ENCODE measurements at places on chromosomes 4 and X.

- no peak for DNase-seq
Measured at GRCh38 chr4:99323756-99324155, 2.6 kb upstream of the ADH1B start.

DNA sequence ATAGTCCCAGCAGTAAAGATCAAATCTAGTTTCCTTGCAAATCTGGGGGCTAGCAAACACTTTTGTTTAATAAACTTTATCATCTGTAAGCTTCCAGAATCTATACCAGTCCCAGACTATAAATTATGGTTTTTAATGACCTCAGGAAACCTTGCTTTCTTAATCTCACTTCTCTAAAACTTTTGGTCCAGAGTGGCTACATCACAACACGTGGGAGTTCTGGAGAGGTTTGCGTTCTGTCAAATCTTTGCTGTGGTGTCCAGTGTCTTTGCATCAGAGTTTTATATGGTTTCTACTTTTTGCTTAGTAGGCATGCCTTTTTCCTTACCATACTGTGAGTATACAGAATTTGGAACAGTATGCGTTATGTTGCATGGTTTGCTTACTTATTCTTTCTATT is 193.9 kb downstream of the ANK2 start:
- DNase-seq = no peak

- DNase-seq = no peak
Measured at GRCh38 chr4:6362243-6362885, 92.7 kb downstream of the WFS1 start.

DNA sequence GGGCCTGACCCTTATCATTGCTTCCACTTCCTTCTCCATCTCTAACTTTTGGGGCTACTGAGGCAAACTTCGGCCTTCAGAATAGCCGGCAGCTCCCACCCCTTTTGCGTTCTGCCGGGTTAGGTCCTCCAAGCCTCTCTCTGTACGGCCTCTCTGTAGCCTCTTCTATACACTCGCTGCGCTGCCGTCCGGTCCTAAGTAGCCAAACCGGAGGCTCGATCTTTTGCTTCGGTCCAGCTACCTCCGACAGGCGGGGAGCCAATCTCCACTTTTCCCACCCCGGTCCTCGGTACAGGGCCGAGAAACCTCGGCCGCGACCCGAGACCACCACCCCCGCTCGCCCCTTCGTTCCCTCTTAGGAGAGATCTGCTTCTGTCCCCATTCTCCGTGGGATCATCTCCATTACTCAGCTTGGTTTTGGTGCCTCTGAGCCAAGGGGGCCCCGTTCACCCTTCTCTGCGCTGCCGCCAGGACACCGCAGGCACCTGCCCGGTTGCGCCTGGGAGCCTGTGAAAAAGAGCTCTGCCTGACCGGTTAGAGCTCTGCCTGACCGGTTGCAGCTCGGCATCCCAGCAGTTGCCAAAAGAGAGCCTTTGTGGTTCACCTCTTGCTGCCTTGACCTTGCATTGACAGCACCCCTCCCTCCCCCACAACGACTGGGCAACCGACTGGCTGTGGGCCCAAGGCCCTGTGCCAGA is 1.0 kb upstream of the HTR2C start:
- DNase-seq = no peak

DNA sequence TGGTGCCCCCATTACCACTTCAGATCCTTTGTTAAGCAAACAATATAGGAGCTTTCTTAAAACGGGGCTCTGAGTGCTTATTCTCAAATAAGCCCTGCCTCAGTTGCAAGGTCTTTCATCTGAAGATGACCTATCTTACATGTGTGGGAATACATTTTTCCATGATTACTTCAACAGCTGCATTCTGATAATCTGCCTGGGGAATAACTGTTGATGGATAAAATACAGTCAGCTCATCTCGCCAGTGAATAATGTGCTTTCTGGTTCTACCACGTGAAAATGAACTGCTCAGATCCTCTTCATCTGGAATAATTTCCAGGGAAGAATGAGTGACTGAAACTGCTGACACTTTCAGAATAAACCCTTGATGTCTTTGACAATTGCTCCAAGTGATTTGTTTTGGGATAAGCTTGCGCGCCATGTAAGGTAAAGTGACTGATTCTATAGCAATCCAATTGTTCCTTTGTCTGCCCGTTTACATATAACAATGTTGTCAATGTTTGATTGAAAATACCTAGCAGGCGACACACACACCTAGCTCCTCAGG is 161.3 kb downstream of the RTL9 start:
- DNase-seq = no peak

DNA sequence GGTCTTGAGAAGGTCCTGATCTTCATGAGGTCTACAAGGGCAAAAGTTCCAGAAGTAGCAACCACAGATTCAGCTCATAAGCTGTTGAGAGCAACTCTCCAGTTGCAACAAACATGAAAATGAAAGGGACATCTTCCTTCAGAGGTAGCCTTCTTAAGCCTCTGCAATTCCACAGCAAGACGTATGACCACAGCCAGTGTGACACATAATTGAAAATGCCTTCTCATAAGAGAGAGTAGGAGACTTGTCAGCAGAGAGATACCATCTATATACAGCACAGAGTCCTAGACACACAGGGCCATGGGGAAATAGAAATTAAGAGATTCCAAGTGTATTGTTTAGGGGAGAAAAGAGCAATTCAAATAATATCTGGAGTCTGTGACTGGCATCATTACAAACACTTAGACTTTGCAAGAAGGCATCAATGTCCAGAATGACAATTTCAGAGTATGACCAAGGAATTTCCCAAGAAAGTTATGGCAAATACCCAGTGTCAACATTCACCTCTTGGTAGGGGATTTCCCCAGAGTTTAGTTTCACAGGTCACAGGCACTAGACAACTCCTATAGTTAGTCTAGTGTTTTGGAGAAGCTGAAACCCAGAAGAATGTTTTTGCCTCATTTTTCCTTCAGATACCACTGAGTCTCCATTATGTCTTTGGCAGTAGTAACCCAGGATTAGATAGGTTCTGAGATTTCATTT is 340.3 kb downstream of the ZNF674 start:
- DNase-seq = no peak

- DNase-seq = no peak
Measured at GRCh38 chr4:13836946-13837912, 209.7 kb upstream of the BOD1L1 start.

GRCh38 chr4:155640751-155641150 is 25.9 kb upstream of the GUCY1A1 start:
- DNase-seq = no peak

GRCh38 chr4:110808351-110808878 is 185.5 kb upstream of the PITX2 start:
- DNase-seq = no peak

GRCh38 chr4:121375262-121375661 is 5.6 kb downstream of the QRFPR start:
- no peak for DNase-seq

GRCh38 chr4:164765833-164766232 is 11.9 kb downstream of the SMIM31 start:
- DNase-seq = no peak

- DNase-seq = no peak
Measured at GRCh38 chr4:110589297-110589696, 33.6 kb downstream of the PITX2 start.

DNA sequence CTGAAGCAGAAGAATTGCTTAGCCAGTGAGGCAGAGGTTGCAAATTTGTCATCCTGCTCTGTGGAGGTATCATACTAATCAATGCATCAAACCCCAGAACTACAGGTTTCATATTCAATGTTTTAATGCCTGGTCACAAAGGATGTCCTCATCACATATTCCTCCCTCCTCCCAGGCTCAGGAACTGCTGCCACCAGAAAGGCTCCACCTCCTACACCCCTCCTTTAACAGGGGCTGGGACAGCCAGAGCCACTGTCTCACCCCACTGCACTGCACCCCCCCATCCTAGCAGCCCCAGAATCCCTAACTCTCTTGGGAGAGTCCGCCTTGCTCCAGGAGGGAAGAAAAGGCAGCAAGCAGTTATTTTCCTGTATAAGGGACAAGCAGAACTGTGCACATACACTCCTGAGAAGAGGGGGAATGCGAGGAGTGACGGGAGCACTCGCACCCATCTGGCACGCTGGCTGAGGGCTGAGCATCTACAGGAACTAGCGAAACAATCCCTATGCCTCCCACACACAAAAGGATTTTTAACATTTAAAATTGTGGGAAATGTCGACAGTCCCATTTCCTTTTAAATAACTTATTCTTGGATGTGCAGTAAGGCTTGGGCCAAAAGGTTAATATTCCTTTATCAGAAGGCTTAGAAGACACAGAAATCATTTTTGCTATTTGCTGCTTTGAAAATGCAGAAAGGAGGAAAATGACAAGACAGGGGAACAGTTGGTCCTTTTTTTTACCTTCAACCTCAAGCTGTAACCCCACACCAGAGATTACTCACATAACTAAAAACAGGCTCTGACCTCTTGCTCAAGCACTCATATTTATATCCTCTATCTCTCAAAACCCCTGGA is 27.8 kb downstream of the CD99L2 start:
- DNase-seq = no peak

DNA sequence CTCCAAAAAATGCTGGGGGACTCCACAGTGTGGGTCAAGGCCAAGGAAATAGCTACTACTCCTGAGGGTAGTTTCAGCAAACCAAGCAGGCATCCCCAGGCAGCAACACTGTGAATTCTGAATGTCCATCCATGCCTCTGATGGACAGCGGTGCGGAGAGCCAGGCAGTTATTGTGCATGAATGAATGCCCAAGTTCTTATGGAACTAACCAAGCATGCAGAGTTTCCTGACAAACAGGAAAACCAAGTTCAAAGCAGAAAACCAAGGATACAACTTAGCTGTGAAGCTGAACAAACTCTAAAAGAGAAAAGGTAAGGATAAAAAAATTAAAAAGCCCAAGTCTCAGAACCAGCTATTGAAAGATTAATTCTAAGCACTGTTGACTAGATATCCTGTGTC is 642.6 kb upstream of the HS3ST1 start:
- no peak for DNase-seq

DNA sequence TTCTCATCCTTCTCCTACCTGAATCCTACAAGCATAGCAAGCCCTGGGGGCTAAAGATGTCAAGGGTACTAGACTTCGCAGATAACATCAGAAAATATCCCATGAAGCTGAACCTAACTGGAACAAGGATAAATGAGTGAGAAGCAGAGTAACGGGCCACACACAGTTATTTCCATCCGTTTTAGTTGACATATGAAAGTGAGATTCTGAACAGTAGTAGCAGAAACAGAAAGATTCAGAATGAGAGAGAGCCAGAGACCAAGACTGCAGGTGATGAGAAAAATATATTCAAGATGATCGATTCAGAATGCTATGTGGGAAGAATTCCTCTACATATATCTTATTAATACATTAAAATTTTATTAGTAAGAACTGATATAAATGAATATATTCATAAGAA is 165.1 kb downstream of the TSPAN5 start:
- no peak for DNase-seq

DNA sequence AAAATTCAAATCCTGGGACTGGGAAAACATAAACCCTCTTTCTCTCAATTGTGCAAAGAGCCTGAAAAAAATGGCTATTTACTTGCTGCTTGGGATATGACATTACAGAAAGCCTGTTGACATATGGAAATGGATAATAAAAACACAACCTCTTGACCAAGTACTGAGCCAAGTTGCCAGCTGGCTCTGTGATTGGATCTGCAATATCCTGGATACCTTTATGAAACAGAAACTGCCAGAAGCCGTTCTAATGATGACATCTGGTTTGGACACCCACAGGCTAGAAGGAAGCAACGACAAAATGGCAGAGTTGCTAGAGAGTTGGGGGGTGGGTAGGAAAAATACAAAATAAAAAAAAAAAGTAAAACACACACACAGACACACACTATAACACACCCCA is 481.4 kb downstream of the FAT4 start:
- DNase-seq = no peak

GRCh38 chr4:7359400-7360062 is 75.2 kb downstream of the PSAPL1 start:
- DNase-seq = no peak

DNA sequence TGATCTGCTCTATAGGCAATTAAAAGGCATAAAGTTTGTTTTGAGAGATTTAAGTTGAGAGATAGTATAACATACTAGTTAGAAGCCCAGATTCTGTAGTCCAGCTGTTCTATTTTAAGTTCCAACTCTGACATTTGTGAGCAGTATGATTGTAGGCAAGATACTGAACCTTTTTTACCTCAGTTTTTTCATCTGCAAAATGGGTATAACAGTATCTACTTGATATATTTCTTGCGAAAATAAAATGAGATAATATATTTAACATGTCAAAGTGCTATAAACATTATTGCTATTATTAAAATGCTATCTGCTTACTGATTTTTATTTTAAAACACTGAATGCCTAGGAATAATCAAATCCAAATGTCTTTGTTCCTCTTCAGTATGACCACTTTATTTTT is 19.2 kb downstream of the TMPRSS11F start:
- DNase-seq = no peak

DNA sequence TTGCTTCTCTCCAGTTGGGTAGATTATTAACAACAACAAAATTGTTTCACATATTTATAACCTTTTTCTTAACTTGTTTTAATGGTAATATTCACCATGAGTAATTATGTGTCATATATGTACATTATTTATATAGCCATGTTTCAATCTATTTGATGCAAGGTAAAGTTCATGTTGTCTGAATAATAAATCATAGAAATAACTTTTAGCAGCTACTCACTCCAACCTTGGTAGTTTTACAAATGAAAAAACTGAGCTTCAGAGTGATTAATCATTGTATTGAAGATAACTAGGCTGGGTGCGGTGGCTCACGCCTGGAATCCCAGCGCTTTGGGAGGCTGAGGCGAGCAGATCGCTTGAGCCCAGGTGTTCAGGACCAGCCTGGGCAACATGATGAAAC is 46.0 kb downstream of the TMA16 start:
- DNase-seq = no peak

DNA sequence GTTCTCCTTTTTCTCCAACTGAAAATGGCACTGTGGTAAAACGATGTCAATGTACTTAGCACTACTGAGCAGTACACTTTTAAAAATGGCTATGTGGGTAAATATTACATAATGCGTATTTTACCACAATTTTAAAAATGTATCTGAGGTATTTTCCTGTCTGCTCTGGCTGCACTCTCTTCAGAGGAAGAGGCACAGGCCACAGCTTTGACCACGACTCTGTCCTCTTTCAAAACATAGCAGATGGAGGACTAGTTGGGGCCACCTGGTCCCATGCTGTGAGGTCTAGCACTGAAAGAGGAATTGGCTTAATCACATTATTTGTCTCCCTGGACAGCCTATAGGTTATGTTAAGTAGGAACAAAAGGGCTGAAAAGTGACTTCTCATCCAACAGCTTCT is 5.2 kb downstream of the KCNE5 start:
- DNase-seq = no peak

GRCh38 chrX:17692709-17693346 is 44.5 kb upstream of the SCML1 start:
- DNase-seq = no peak

- DNase-seq = no peak
Measured at GRCh38 chrX:56385336-56385735, 153.2 kb downstream of the KLF8 start.

- no peak for DNase-seq
Measured at GRCh38 chrX:39459952-39460351, 637.8 kb downstream of the BCOR start.

DNA sequence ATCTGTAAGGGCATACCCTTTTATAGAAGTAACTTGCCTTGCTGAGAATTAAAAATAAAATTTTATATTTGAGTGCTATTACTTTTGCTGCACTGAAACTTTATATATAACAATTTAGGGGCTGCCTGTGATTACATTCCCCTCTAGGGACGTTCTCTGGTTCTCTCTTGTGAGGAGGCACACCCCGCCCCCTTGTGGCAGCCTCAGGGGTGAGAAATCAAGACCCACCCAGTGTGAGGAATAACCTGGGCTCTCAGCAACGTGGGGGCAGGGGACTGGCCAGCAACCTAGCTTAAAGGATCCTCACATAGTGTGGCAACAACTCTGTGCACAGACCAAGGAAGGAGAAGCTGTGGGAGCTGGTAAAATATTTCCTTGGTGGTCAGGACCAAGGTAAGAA is 43.7 kb downstream of the MAGEA9 start:
- no peak for DNase-seq
